ENCODE measurements at places on chromosomes 1 and 21.

- DNase-seq: no peak
Observed at GRCh38 chr21:27060190-27060589, 93.3 kb upstream of the ADAMTS5 start.

DNA sequence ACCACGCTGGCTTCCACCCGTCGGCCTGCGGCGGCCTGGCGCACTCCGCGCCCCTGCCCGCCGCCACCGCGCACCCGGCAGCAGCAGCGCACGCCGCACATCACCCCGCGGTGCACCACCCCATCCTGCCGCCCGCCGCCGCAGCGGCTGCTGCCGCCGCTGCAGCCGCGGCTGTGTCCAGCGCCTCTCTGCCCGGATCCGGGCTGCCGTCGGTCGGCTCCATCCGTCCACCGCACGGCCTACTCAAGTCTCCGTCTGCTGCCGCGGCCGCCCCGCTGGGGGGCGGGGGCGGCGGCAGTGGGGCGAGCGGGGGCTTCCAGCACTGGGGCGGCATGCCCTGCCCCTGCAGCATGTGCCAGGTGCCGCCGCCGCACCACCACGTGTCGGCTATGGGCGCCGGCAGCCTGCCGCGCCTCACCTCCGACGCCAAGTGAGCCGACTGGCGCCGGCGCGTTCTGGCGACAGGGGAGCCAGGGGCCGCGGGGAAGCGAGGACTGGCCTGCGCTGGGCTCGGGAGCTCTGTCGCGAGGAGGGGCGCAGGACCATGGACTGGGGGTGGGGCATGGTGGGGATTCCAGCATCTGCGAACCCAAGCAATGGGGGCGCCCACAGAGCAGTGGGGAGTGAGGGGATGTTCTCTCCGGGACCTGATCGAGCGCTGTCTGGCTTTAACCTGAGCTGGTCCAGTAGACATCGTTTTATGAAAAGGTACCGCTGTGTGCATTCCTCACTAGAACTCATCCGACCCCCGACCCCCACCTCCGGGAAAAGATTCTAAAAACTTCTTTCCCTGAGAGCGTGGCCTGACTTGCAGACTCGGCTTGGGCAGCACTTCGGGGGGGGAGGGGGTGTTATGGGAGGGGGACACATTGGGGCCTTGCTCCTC is 1.9 kb downstream of the OLIG2 start:
- no peak for DNase-seq

- no peak for DNase-seq
Observed at GRCh38 chr21:30072496-30072895, 94.1 kb downstream of the CLDN17 start.

GRCh38 chr1:209427811-209428210 is 155.7 kb upstream of the CAMK1G start:
- DNase-seq: no peak

- no peak for DNase-seq
Observed at GRCh38 chr1:55012661-55013060, 13.9 kb downstream of the BSND start.

DNA sequence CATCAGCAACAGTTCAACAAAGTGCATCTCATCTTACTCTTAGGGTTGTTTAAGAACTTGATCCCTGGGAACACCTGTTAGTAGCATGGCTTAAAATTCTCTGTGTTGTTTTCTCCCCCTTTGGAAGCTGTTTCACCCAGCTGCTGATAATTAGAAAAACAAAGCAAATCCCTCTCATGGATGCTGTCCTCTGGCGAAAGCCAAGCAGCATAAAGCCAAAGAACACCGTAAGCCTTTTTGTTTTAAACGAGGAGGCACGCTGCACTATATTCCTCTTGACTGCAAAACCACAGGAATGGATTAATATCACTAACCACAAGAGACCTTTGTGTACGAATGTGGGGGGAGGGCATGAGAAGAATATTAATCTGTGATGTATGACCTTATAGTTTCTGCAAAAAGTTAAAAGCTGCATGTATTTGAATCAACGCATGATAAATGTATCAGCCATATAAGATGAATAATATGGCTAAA is 923.2 kb downstream of the LTN1 start:
- DNase-seq: no peak

DNA sequence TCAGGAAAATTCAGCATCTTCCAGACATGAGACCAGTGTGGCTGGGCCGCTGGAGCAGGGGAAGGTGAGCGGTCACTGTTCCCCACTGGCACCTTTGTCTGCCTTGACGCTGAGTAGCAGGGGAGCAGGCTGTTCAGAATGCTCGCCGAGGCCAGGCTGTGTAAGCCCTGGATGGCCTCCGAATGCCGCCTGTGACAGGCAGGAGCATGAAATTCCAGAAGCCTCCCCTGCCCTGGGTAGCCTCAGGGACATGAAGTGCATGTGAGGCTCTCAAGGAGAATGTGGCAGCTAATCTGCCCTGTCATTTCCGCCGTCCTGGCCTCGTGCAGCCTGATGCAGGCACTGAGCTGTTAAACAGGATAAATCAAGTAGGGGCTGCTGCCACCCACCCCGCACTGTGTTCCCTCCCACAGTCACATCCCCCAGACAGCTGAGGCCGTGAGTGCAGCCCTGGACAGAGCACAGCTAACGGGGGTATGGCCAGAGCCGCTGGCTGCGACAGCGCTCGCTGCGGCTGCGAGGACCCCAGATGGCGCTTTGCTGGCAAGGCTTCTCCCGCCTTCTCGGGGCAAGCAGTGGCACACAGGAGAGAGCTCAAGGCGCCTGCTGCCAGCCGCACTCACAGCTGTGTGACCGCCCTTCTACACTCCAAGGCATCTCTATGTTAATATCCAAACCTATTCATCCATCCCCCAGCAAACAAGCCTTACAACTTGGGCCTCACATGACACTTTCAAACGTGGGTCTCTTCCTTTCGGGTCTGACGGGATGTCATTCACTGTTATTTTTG is 105.0 kb upstream of the COL6A1 start:
- no peak for DNase-seq

DNA sequence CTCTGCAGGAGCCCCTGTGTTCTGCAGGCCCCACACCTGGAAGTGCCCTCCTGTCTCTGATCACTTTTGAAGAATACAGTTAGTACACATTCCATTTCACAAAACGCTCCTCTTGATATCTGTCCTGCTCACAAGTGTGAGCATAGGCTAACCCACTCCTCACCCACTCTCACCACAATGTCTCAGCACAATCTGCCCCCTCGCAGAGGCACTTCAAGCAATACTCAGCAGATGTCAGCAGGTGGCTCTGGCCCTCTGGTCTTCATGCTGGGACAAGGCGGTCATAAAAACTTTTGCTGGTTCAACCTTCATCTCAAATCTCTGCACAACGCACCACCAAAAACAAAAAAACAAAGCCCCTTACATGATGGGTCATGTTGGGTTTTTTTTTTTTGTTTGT is 671.2 kb downstream of the MATN1 start:
- no peak for DNase-seq

DNA sequence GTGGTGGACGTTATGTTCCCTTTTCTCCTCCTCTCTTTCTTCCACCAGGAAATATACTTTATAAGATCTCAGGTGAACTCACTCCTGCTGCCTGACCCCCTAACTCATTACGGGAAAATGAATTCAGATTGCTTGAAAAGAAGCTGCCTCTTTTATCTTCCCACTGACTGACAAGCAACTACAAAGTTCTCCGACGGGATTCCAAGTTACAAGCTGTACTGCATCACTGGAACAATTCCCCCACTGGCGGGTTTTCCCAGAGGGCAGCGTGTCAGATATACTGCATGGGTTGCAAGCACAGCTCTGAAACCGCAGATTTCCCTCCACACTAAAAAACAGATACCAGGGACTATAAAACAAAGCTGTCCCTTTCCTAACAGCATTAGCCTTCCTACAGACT is 390.6 kb downstream of the KCTD3 start:
- no peak for DNase-seq

GRCh38 chr1:55882931-55883330 is 667.8 kb upstream of the USP24 start:
- no peak for DNase-seq

DNA sequence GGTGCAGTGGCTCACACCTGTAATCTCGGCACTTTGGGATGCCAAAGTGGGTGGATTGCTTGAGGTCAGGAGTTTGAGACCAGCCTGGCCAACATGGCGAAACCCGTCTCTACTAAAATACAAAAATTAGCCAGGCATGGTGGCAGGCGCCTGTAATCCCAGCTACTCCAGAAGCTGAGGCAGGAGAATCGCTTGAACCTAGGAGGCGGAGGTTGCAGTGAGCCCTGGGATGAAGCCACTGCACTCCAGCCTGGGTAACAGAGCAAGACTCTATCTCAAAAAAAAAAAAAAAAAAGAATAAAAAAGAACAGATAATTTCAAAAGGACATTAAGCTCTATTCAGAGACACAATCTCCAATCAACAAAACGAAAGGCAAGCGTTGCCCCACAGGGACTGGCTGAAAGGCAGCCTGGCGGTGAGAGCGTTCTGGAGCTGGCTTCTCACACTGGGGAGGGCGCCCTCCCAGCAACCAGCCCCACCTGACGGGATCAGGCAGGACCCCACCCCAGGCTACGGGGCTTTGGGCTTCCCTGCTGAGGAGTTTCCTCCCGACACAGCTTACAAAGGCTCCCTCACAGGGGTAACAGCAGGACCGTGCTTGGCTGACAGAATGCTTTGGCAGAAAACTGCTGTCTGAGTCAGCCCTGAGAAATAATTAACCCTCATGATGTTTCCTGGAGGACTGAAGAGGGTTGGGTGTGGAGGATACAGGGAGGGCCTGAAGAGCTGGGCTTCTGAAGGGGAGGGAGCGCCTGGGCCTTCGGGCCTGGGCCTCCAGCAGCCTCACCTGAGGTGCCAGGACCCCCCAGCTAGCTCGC is 31.1 kb upstream of the SRP9 start:
- DNase-seq: no peak

DNA sequence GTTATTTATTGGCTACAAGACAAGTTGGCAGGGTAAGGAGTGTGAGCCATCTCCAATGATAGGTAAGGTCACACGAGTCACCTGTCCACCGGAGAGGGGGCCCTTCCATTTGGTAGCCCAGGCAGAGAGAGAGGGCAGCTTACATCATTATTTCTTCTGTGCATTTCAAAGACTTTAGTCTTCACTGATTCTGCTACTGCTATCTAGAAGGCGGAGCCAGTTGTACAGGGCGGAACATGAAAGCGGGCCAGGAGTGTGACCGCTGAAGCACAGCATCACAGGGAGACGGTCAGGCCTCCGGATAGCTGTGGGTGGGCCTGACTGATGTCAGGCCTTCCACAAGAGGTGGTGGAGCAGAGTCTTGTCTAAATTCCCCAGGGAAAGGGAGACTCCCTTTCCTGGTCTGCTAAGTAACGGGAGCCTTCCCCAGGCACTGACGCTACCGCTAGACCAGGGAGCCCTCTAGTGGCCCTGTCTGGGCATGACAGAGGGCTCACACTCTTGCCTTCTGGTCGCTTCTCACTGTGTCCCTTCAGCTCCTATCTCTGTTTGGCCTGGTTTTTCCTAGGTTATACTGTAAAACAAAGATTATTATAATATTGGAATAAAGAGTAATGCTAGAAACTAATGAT is 36.7 kb downstream of the ZNF695 start:
- peak; percentile 18 for DNase-seq

DNA sequence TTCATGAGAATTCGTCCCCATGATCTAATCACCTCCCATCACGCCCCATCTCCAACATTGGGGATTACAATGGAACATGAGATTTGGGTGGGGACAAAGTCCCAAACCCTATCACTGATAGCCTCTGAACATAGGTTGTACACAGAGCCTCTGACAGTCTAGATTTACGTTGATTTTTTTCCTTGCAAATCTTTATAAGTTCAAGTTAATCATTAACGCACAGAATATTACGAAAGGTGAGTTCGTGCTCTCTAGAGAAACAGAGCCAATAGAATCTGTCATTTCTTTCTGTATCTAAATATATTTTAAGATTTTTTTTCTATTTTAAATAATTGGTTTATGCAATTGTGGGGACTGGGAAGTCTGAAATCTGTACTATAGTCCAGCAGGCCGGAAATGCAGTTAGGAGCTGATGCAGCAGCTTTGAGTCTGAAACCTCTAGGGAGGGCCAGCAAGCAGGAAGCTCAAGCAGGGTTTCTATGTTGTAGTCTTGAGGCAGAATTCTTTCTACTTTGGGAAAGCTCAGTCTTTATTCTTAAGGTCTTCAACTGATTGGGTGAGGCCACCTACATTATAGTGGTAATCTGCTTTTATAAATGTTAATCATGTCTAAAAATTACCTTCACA is 61.0 kb downstream of the SELENOF start:
- DNase-seq: no peak

DNA sequence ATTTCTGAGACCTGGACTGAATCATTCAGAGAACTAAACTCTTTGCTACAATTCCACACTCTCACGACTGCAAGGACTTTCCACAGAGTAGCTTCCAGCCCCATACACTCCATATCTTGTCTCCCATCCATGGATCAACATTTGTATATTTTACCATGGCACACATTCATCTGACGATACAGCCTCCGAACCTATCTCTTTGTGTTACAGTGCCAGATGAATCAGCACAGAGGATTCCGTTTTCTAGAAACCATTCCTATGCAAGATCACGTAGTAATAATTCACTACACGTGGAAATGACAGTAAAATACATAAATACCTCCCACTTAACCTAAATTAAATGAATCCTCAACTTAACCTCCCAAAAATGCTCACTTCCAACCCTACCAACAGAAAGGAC is 110.0 kb upstream of the PRDX6 start:
- DNase-seq: no peak

- DNase-seq: no peak
Observed at GRCh38 chr1:113903501-113904292, 902 bp downstream of the AP4B1 start.

- DNase-seq: no peak
Observed at GRCh38 chr1:206001476-206001888, 1.7 kb downstream of the RAB7B start.

DNA sequence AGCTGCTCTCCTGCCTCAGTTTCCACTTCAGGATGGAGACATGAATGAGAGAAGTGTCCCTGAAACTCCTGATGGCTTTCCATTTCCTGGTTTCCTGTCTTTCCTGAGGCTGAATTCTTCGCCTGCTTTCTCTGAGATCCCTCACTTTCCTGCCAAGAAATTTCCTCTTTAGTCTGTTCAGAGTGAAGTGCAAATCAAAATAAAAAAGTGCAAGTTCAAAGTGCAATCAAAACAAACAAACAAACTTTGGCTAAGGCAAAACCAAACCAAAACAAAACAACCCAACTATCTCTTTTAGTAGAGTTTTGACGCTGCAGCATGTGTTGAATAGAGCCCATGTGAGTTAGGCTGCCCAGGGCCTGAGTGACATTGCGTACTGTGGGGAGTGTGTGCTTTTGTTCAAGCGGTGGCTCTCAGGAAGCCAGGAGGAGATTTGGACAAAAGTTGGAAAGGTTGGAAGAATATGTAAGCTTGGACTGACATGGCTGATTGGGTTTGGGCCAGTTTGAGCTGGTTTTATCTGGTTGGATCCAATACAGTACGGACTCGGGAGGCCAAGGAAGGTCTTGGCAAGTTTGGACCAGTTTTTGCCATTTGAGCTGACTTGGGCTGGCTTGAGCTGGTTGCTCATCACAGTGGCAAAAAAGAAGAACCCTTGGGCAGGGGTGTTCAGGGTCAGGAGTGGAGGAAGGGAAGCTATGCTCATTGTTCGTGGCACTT is 61.1 kb upstream of the TINAGL1 start:
- DNase-seq: no peak

- DNase-seq: no peak
Observed at GRCh38 chr1:203557390-203557789, 63.4 kb downstream of the OPTC start.

GRCh38 chr1:6440198-6441126 is 15.9 kb downstream of the ESPN start:
- DNase-seq: peak; percentile 60
